Activated CD4-positive, alpha-beta T cell treated with anti-CD3 and anti-CD28 coated beads, Interleukin-2, amount 10 ng/mL, durations not matched to agents 24 days and 14 days (primary cell): ENCODE measurements at places on chromosomes 1 and 21.

- DNase-seq = peak; percentile 94
Measured at GRCh38 chr21:46184625-46185555, 631 bp upstream of the SPATC1L start.

DNA sequence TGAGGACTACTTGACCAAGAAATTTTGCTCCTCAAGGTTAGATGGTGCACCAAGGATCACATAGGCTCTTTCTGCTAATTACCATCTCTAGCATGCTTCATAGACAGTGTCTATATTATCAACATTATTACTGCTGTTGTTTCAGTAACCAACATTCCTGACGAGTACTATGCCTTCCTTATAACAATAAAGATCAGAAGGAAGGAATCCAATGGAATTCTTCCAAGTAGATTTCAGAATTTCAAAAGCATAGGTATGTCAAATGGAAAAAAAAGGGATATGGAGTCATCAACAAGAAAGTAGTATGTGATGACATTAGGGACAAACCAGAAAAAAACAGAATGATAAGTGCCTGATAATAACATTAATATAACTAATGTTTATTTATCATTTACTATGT lies 39.6 kb upstream of the LPGAT1 start:
- DNase-seq = no peak

GRCh38 chr1:244347942-244348341 lies 103.8 kb downstream of the ADSS2 start:
- no peak for DNase-seq

DNA sequence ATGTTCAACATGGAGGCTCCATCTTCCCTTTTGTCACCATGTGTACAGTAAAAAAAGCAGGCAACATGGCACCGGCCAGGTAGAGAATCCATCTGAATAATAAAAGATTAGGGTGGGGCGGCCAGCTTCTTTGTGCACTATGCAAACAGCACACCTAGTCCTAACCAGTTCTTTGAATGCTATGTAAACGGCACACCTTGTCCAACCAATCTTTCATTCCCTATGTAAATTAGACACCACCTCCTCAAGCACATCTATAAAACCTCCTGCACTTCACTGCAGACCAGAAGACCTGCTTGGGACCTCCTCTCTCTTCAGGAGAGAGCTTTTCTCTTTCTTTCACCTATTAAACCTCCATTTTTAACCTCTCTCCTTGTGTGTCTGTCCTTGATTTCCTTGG lies 28.2 kb downstream of the TFB2M start:
- DNase-seq = no peak

DNA sequence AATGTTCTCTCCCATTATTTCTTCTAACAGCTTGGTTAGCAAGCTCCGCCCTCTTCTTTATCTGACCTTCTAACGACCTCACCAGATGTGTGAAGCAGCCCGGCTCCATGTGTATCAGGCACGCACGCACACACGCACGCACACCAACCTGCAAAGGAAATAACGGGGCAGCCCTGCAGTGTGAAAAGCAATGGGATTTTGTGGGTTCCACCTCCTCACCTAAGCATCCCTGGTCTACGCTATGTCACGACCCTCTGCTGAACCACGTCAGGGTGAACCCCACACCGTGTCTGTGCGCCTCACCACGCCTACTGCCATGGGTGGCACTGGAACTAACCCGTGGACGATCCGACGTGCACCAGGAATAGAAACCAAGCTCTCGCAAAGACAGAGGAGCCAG lies 10.4 kb downstream of the SSU72 start:
- DNase-seq = no peak

DNA sequence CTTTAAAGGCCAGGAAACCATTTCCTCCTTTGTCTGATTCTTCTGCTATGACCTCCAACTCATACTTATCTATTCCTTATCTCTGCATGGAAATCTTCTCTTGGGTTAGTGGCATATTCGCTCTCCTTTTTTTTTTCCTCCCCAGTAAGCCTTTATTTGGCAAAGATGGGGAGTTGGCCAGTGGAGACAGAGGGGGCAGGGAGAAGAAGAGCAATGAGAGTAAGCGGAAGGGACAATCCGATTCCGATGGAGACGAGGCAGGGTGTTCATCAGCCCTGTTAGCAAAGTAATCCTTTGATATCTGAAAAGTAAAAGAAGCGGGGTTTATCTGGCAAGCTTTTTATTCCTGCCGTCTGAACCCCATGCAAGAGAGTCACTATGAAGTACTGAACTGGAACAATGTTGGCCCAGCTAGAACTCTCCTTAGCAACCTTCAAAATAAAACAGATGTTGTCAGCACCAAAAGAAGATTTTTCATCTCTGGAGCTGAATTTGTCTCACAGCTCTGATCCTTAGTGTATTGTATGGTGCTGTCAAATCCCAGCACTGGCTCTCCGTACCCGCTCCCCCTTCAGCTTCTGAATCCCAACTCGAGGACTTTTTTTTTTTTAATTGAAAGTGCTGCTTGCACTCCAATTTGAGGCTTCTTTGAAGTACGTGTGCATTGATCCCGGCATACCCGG lies 40.9 kb downstream of the PTGFRN start:
- no peak for DNase-seq

GRCh38 chr21:16154321-16154720 lies 424.5 kb downstream of the USP25 start:
- DNase-seq = no peak

DNA sequence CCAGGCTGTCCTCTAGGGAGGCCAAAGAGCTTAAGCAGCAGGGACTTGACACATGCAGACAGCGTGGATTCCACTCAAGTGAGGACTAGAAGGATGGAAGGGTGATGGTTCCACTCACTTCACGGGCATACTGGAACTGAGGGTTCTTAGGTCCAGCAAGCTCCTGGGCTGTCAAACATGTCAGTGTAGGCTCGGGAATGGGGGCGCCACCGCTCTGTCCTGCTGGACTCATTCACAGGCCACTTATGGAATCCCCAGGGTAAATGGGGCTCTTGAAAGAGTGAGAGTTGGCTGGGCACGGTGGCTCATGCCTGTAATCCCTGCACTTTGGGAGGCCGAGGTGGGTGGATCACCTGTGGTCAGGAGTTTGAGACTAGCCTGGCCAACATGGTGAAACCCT lies 27.7 kb upstream of the CSF3R start:
- no peak for DNase-seq

GRCh38 chr1:22861764-22862440 lies 110.8 kb downstream of the LACTBL1 start:
- peak; percentile 58 for DNase-seq

- no peak for DNase-seq
Measured at GRCh38 chr1:101407505-101408211, 170.8 kb downstream of the S1PR1 start.

GRCh38 chr1:217469983-217470382 lies 160.9 kb downstream of the GPATCH2 start:
- DNase-seq = no peak

DNA sequence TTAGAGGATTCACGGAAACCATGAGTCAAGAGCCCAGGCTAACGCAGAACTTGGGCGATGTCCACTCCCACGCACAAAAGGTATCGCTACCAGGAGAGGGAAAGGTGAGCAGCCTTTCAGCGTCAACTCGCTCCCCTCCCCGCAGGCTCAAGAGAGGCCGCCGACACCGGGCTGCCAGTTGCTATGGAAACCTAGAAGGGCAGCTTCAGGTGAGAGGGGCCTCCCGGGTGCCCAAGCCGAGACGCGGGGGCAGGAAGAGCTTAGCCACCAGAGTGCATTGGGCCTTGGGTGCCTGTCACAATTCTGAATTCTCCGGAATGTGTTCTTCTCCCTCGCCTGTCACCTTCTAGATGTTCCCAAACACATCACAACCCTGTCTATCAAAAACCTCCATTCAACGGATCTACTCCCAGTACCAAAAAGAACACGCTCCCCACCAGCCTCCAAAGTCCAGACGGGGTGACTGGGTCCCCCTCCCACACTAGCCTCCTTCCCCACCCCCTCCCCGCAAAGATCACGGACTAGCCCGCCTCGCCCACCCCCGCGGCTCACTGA lies 694 bp downstream of the MEAF6 start:
- peak; percentile 85 for DNase-seq

DNA sequence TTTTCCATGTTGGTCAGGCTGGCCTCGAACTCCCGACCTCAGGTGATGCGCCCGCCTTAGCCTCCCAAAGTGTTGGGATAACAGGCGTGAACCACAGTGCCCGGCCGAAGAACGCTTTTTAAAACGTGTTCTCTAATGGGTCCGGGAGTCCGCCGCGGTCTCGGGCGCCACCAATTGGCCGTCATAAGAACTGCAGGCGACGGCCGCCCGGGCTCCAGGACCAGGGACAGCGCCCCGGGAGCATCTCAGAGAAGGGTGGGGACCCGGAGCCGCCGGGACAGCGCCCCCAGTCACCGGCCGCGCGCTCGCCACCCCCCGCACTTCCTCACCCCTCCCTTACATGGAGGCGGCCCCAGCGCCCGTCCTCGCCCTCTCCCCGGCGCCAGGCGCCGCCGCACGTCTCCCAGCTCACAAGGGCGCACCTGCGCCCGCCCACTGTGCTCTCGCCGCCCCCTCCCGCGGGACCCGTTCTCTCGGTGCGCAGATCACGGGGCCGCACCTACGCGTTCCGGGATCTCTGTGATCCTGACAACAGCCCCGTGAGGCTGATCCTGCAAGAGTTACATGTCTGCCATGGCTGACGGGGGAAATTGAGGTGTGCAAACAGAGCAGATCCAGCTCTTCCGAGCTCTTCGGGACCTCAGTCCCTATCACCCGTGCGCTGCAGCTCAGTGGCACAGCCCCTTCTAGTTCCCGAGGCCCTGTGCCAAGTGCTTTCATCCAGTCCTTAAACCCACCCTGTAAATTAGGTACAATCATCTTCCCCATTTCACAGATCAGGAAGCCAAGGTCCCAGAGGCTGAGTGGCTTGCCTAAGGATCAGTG lies 9.8 kb downstream of the RAP1GAP start:
- peak; percentile 96 for DNase-seq

- peak; percentile 78 for DNase-seq
Measured at GRCh38 chr1:161427733-161428516, 60.2 kb upstream of the CFAP126 start.

DNA sequence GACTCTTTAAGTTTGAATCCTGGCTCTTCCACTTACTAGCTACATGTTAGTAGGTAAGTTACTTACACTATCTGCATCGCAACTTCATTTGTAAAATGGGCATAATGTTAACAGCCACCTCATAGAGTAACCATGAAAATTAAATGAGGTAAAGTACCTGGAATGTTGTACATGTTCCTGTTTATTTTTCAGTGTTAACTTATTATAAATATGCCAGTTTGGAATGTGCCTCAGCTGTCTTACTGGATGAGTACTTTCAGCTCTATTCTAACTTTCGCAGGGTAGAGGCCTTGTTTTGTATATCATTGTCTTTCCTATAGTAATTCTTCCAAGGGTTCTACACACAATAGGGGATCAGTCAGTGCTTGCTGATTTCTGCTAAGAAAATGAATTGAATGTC lies 167.4 kb downstream of the DUSP10 start:
- no peak for DNase-seq

GRCh38 chr1:48645883-48646282 lies 130.8 kb downstream of the BEND5 start:
- DNase-seq = no peak

- DNase-seq = no peak
Measured at GRCh38 chr1:67588178-67588855, 96.7 kb upstream of the GADD45A start.

DNA sequence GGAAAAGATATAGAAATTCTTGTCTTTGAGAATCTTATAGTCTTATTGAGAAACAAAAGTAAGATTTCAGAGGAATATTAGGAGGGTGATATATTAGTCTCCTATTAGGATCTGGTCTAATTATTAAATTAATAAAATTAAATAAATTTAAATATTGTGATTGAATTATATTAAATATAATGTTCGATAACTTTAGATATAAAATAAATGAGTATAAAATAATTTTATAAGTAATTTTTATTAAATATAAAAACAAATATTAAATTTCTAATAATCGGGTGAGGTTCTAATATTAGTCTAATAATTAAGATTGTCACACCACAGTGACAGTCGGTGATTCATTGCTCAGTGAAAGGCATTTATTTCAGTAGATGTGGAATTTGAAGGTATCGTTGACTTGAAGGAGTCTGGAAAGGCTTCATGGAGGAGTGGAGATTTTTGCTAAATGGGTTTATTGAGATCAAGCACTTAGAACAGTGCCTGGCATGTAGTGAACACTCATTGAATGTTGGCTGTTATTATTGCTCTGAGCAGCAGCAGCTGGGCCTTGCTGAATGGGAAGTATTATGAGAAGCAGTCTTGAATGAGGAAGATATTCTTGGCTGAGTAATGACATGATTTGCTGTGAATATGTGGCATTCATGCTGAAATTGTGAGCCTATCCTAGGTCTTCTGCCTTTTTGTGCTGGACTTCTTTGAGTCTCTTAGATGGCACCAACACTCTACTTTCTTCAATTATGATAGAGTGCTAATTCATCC lies 74.6 kb downstream of the USP25 start:
- DNase-seq = no peak

- peak; percentile 73 for DNase-seq
Measured at GRCh38 chr1:19096036-19096833, 113.8 kb downstream of the UBR4 start.

GRCh38 chr1:234478152-234478480 lies 863 bp downstream of the TARBP1 start:
- DNase-seq = peak; percentile 92

- no peak for DNase-seq
Measured at GRCh38 chr1:199170711-199171110, 531.9 kb downstream of the PTPRC start.

DNA sequence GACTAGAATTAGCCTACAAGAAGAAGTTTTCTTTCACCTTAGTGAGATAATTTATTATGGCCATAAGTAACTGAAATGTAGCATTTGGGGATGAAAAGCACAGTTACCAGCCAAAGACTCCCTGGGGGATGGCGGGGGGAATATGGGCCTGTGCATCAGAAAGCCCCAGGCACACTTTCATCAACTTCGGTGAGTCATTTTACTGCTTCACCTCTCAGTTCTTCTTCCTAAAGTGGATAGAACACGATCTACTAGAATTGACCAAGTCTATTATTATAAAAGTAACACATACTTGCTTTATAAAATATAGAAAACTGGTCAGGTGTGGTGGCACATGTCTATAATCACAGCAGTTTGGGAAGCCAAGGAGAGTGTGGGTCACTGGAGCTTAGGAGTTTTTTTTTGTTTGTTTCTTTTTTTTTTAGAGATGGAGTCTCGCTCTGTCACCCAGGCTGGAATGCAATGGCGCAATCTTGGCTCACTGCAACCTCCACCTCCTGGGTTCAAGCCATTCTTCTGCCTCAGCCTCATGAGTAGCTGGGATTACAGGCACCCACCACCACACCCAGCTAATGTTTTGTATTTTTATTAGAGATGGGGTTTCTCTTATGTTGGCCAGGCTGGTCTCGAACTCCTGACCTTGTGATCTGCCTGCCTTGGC lies 141.8 kb downstream of the ZZZ3 start:
- DNase-seq = no peak

- DNase-seq = no peak
Measured at GRCh38 chr1:76013206-76013581, 61.4 kb upstream of the ST6GALNAC3 start.

GRCh38 chr1:20873311-20873710 lies 86.2 kb upstream of the HP1BP3 start:
- DNase-seq = no peak

GRCh38 chr1:34879230-34879629 lies 19.7 kb upstream of the SMIM12 start:
- DNase-seq = no peak
